ENCODE measurements at places on chromosomes 3 and 15. TPM values are rescaled to one million over a fixed set of nuclear protein-coding genes. Genes with fewer than 3 reads are reported as not detected.

GRCh38 chr15:88012233-88012632 is 244.3 kb downstream of the NTRK3 start:
- no peak for DNase-seq

The GPR149 gene
- not detected for total RNA-seq

DNA sequence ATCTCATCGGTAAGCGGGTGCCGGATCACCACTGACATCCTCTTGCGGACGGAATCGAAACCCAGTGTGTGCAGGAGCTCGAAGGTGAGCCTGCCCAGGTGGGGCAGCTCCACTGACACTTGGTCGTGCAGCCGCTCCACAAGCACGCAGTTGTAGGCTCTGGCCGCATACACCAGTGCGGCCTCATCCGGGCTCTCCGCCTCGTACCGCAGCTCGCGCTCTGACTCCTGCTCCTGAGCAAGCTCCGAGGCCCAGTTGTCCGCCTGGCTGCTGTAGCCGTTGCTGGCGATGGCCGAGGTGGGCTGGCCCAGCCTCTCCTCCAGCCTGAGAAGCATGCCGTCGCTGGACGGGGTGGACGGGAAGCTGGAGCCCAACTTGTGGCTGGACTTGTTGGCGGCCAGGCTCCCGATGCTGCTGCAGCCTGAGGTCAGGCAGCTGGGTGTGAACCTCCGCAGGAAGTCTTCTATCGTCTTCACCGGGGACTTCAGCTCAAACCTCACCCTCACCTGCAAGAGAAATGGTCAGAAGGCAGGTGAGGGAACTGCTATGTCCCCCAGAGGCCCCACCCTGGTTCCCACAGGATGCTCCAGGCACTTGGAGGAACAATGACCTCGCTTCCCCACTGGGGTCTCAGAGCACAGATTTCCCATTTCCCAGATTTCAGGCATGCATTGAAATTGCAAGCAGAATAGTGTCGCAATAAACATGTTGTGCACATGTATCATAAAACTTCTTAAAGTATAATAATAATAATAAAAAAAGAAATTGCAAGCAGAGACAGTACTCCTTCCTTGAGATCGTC is 149.2 kb downstream of the ATP10A start:
- DNase-seq = no peak

DNA sequence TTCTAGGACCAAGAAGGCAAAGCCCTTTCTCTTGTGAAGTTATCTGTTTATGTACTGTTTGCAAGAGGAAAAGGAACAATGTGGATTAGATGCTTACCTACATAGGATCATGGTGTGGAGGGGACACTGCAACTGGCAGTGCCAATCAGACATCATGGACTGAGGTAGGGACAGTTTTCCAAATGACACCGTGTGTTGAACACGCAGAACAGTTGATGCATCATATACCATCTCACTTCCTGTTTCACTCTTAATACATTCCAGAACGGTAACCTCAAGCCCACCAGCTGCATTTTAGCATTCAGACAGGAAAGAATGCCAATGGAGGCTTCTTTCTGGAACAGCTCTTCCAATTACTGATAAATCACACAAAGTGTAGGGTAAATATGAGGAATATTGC is 397.7 kb upstream of the LMCD1 start:
- no peak for DNase-seq

DNA sequence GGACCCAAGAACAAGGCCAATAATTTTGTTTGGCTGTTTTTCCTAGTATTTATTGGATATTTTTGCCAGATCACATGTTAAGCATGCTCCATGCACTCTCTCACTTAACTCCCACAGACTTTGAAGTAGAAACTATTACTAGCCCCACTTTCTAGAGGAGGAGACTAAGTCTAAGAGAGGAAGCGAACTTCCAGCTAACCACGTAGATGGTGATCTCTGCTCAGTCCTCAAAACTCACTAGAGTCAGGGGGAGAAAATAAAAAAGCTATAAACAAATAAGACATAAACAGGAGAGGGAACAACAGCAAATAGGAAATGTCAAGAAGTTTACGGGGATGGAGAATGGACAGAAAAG is 481.0 kb upstream of the PROK2 start:
- no peak for DNase-seq

GRCh38 chr15:90059208-90059985 is 42.9 kb downstream of the IDH2 start:
- no peak for DNase-seq
